ENCODE measurements at places on chromosomes 6 and 20. TPM values are rescaled to one million over a fixed set of nuclear protein-coding genes. Genes with fewer than 3 reads are reported as not detected.

- DNase-seq: no peak
Observed at GRCh38 chr6:167998215-167998614, 744 bp downstream of the KIF25 start.

- DNase-seq: no peak
Observed at GRCh38 chr6:63352544-63353285, 32.9 kb upstream of the LGSN start.

- DNase-seq: no peak
Observed at GRCh38 chr6:72579865-72580264, 42.0 kb upstream of the KCNQ5 start.

The CRISP2 gene
- 0.20 TPM for polyA plus RNA-seq

DNA sequence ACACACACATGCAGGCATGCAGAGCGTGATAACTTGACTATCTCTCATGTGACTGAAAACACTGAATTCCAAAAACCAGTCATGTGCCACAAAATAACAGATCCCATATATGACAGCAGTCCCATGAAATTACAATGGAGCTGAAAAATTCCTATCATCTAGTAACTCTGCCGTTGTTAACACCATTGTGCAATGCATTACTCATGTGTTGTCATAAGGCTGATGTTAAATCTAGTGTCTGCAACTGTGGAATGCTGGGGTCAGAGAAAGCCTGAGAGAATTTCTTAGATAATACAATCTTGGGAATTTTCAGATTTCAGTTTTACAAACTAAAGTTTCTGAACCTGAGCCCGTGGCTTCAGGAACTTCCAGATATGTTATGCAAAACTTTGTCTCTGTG is 70.2 kb downstream of the LYRM4 start:
- no peak for DNase-seq

The HLA-DPB1 gene
- 24.2 TPM for polyA plus RNA-seq

DNA sequence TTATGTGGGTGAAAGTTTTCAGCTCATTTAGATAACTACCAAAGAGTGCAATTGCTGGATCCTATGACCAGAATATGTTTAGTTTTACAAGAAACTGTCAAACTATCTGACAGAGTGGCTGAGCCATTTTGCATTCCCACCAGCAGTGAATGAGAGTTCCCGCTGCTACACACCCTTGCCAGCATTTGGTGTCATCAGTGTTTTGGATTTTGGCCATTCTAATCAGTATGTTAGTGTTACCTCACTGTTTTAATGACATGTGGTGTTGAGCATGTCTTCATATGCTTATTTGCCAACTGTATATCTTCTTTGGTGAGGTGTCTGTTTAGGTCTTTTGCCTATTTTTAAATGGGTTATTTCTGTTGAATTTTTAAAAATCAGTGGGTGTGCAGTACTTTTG is 120.9 kb downstream of the CFAP61 start:
- no peak for DNase-seq

GRCh38 chr6:13278164-13278563 is 50.2 kb downstream of the TBC1D7 start:
- no peak for DNase-seq

- DNase-seq: no peak
Observed at GRCh38 chr20:10492844-10493243, 57.7 kb downstream of the SLX4IP start.

The BPIFB4 gene
- polyA plus RNA-seq: not detected

The PCED1A gene
- 63.4 TPM for polyA plus RNA-seq

The CGA gene
- 2.9 TPM for polyA plus RNA-seq

The NEDD9 gene
- polyA plus RNA-seq: 58.8 TPM

DNA sequence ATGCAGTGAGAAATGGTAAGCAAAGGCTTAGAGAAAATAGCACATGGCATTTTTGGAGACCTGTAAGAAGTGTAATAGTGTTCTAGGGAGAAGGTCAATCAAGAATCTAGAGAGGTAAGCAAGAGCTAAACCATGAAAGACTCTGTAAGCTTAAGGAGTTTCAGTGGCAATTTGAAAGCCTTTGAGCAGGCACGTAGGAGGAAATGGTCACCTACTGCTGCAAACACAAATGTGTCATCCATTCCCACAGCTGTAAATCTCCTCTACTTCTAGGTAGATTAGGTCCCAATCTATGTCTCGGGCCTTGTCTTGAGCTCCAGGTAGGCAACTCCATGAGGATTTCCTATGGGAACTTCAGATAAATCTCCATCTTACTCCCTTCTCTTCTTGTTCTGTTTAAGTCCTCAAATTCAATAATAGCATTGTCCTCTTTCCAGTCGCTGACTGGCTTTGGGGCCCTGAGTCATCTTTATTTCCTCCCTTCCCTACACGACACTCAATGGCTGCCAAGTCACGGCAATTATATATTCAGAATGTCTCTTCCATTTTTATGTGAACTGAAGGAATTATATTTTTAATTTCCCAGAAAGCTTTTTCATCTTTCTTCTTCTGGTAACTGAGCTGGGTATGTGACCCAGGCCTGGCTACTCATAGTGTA is 24.2 kb upstream of the PAQR8 start:
- no peak for DNase-seq

DNA sequence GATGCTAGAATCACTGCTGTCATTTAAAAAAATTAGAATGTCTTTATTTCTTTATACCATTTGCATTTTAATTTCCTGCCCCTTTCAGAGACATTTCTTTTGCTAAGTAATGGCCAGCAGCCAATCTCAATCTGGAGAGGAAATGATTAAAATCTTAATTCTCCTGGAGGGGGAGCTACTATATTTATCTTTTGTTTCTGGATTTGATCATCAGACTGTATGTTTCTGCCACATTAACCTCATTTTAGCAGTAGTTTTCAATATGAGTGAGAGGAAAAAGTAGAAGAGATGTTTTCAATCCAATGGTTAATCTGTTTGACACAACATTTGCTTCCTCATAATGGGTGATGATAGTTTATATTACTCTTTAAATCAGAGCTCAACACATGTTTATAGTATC is 138.0 kb downstream of the FUT9 start:
- no peak for DNase-seq

The TINAG gene
- polyA plus RNA-seq: 30.0 TPM

DNA sequence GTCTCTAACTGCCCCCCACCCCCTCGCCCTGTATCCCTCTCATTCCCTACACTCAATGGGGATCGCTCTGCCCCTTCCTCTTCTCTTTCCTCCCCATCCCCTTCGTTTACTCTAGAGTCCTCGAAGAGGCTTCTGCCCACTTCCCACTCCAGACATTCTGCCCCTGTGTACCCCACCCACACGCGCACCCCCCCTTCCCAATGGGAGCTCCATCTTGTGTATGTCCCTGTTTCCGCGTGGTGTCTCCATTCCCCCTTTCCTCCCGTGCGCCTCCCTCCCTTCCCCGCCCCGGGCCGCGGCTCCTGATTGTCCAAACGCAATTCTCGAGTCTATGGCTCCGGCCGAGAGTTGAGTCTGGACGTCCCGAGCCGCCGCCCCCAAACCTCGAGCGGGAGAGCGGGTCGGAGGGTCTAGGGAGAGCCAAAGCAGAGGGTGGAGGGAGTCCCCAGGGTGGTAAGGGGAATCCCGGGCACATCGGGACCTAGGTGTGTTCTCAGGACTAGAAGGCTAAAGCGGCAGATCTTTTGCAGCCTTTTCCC is 679 bp upstream of the RING1 start:
- DNase-seq: no peak

GRCh38 chr20:3815703-3816315 is 4.5 kb upstream of the AP5S1 start:
- DNase-seq: no peak

- DNase-seq: peak; percentile 22
Observed at GRCh38 chr6:92124200-92124651, 1295.1 kb downstream of the EPHA7 start.

DNA sequence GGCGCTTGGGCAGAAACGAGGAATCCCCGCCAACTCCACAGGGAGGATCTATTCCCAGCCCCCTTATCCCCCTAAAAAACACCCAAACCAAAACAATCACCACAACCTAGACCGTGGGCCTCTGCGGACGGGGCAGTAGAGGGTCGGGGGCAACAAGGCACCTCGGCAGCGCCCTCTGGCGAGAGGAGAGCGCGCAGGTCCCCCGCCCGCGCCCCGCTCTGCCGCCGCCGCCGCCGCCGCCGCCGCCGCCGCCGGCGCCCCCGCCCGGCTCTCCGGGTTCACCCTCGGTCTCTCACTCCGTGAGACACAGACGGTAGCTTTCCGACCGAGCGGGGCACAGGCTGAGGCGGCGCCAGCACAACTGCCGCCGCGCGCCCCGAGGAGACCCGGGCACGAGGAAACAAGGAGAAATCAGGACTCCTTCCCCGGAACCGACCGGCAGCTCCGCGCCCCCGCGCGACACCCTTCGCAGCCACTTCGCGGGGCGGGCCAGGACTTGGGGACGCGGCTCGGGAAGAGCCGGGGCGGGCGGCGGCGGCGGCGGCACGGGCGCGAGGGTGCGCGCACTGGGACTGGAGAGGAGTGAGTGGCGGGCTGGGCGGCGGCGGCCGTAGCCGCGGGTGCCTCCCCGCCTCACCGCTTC is at the start of gene SLC35F1:
TSS of gene SLC35F1 (plus strand) at position 307 of the 643 bp plus-strand sequence.
- DNase-seq: no peak

DNA sequence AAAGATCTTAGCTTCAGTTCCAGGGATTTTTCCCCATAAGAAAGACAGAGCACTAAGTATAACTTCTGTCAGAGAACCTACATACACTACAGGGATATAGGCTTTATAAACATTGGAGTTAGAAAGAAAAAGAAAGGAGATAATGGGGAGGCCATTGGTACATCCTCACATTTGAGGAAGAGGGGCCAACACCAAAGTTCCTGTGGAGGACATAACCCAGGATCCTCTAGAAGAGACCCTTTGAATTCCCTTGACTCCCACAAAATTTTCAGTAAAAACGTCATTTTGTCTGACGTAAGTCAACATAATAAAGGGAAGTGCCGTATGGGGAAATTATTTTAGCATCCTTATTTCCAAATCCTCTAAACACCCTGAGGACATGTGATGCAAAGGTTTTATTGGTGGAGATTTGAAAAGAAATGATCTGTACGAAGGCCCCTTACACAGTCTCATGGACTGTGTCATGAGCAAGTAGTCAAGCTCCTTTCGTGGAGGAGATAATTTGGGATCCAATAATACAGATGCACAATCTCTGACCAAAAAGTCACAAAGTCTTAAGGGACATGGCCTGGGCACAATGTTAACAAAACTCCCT is 33.2 kb downstream of the HLA-DRA start:
- DNase-seq: no peak

DNA sequence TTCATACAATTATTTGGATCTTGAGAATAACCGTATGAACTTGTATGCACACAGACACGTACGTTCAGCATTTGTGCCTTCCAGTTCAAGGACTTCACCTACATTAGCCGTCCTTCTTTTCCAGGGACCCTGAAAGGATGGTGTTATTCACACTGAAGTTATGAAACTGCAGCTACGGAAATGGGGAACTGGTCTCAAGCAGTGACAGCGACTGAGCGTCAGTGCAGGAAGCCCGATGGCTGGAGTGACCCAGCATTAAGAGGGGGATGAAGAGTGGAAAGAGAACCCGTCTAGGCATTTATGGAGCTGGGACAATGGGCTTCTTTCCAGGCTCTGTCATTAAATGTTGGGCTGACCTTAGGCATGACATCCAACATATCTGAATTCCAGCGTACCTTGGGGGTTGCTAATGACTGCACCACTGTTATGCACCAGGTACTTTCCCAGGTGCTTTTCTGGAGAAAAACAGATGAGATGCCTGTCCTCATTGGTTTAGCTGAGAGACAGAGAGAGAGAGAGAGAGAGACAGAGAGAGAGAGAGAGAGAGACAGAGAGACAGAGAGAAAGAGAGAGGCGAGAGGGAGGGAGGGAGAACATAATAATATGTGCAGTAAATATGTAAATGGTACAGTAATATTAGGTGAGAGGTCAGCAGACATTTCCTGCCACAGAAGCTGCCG is 204.7 kb upstream of the EXOC2 start:
- DNase-seq: no peak

The BPIFB2 gene
- polyA plus RNA-seq: not detected

The ADGRF5 gene
- polyA plus RNA-seq: 32.4 TPM

The NOL7 gene
- 91.7 TPM for polyA plus RNA-seq

DNA sequence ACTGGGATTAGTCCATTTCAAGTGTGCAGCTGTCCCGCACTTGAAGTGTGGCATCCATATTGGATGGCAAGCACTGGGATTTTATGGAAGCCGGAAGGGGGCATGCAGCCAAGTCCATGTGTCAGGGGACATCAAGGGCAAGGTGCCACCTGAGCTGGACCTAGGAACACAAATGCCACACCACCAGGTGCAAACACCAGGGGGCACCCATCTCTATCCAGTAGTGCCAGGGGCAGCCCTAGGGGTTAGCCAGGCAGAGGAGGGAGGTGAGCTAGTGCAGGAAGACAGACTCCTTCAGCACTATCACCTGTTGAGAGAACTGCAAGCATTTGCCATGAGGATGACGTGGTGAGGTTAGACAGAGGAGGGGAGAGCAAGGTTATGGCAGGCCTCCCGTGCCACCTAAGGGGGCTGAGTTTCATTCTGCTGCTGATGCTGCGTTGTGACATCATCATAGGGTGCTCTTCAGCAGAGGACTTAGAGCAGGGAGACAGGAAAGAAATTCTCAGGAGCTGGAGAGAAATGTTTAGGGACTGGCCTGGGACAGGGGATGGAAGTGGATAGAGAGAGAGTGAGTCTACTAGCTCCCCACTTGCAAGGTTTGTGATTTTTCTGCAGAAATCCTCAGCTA is 192.6 kb upstream of the SLC24A3 start:
- no peak for DNase-seq

DNA sequence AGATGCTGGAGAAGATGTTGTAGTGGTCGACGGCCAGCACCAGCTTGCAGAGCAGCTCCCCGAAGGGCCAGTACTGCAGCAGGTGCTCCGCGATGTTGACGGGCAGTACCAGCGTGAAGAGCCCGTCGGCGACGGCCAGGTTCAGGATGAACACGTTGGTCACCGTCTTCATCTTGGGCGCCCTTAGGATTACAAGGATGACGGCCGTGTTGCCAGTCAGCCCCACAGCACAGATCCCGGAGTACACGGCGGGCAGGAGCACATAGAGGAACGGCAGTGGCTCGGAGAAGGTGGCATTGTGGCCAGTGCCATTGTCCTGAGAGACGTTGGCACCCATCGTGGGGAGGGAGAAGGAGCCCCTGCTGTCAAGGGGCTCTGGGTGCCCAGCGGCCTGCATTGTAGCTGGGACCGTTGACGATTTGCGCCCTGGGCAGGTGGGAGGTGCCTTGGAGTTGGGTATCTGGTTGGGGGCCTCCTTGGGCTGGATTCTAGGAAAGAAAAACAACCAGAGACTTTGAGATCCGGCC is 867 bp downstream of the NPBWR2 start:
- DNase-seq: no peak

GRCh38 chr6:106090001-106090400 is 3.9 kb downstream of the PRDM1 start:
- DNase-seq: no peak

- DNase-seq: no peak
Observed at GRCh38 chr6:91653076-91653723, 1066.3 kb upstream of the MAP3K7 start.

The LTA gene
- 0.45 TPM for polyA plus RNA-seq

- no peak for DNase-seq
Observed at GRCh38 chr20:17584689-17585088, 14.8 kb downstream of the DSTN start.

DNA sequence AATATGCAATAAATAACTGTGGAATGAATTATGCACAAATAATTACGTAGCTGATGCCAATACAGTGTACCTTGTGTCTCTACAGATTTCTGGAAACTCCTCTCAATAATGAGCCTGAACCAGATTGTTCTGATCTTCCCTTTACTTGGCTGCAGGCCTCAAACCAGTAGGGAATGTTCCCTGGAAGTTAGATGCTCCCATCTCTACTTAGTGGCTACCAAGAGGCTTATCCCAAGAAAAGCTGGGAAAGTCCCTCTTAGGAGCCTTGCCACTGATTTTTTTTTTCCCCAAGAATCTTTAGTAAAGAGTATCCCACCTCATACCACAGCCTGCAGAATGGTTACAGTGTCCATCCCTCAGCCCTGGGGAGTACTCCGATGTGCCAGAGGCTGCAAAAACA is 702.1 kb downstream of the RFPL4B start:
- no peak for DNase-seq

All from right renal pelvis (tissue), 4 donors.